ENCODE measurements at places on chromosomes 3 and 15.

GRCh38 chr3:62414786-62415185 lies 41.4 kb upstream of the FEZF2 start:
- no peak for DNase-seq

- DNase-seq = no peak
Observed at GRCh38 chr15:100665570-100665969, 63.2 kb downstream of the ASB7 start.

- DNase-seq = no peak
Observed at GRCh38 chr15:91424001-91424400, 323.9 kb downstream of the SV2B start.

DNA sequence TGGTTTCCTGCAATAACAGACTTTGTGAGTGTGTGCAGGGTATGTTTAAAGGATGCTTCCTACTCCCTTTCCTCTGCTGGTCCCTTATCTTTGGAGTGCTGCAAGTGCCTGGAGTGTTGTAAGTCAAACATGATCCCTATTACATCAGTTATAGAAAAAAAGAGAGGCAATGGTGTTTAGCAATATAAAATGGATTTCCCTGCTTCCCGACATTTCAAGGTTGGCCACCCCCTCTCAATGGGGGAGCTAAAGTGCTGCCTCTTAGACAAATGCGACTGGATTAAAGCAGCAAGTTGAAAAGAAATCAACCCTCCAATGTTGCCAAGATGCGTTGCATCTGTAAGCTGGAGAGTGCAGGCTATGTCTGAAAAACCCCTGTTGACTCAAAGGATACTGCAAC lies 203.1 kb upstream of the WNT5A start:
- DNase-seq = no peak

GRCh38 chr15:56428821-56429458 lies 36.0 kb downstream of the MNS1 start:
- no peak for DNase-seq

- no peak for DNase-seq
Observed at GRCh38 chr3:2985479-2985878, 124.7 kb downstream of the IL5RA start.

- no peak for DNase-seq
Observed at GRCh38 chr3:150765949-150766720, 3.2 kb upstream of the SIAH2 start.

- no peak for DNase-seq
Observed at GRCh38 chr3:170529346-170529745, 56.5 kb downstream of the SLC7A14 start.

DNA sequence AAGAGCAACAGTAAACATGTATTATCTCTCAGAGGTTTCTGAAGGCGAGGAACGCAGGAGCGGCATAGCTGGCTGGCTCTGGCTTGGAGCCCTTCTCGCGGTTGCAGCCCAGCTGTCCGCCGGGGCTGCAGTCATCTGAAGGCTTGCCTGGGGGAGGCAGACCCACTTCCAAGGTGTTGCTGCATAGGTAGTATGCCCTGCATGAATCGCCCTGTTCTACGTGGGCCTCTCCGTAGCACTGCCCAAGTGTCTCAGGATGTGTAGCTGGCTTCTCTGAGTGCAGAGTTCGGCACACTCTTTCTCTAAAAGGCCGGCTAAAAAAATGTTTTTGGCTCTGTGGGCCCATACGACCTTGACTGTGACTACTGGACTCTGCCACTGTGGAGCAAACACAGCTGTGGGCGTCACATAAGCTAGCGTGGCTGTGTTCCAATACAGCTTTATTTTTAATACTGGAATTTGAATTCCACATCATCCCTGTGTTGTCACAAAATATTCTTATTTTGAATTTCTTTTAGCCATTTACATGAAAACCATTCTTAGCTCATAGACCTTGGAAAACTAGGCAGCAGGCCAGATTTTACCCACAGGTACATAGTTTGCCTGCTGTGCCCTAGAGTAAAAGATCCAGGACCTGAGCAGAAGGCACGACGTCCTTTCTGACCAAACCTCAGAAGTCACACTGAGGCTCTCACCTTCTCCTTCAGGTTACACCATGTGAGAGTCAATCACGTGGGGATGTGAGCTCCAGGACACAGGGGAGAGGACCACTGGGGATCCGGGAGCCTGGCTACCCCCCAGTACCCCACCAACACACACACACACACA lies 55.9 kb downstream of the PGPEP1L start:
- no peak for DNase-seq

DNA sequence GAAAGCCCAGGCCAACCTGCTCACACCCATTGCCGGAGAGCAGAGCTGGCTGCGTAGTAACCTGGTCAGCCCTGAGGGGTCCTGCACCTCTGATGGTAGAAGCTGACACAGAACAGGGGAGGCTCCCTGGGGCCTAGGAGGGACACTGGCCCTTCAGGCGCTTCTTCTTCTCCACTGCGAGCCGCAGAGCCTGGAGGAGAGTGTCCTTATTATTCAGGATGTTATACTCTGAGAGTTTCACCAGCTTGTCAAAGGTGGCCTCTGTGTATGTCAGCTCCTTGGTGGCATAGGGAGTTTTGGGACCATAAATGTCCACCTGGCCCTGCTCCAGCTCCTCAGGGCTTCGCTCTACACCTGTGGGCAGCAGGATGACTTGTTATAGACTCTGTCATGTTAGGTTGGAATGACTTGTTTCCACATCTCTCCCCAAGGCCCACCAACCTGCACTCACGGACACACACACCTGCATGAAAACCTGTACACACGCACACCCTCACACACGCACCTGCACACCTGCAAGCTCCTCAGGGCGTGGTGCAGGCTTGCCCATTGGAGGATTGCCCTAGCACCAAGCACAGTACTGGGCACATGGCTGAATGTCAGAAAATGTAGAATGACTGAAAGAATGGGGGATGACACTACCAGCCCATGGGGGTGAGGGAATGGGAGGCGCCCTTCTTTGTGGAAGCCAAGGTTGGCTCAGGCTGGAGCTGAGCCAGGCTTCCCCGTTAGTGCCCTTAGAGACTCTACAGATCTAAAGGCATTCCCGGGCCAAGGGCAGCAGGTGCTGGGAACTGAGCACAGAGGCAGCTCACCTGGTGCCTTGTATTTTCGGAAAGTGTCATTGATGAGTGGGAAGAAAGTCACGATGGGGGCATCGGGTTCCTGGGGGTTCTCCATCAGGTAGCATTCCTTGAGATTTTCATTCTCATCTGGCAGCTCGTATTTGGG lies 11.5 kb upstream of the EHD4 start:
- DNase-seq = no peak

DNA sequence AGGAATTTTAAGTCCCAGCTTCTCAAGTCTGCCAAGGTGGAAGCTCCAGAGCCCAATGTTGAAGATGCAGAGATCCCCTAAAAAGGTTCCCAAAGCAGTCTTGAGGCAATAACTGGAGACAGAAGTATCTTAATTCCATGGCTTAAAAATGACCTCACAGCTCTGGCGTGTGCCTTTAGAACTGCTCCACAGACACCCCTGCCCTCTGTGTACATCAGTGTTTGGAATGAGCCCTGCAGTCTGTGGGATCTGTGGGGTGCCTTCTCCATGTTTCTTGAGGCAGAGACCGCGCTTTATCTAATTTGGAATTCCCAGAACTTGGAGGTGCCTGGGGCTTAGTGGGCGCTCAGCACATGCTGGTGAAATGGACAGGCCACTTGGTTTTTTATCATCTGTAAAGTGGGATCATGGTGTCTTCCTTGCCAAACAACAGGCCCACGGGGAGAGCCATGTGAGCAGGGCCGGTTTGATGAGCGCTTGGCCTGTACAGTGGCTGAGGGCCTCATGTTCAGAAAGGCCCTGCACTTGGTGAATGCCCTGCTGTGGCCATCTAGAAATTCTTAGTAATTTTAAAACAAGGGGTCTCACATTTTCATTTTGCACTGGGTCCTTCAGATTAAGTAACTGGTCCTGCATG lies 7.1 kb downstream of the ITGA11 start:
- DNase-seq = no peak

- DNase-seq = no peak
Observed at GRCh38 chr15:71341811-71342550, 226.7 kb downstream of the THSD4 start.

DNA sequence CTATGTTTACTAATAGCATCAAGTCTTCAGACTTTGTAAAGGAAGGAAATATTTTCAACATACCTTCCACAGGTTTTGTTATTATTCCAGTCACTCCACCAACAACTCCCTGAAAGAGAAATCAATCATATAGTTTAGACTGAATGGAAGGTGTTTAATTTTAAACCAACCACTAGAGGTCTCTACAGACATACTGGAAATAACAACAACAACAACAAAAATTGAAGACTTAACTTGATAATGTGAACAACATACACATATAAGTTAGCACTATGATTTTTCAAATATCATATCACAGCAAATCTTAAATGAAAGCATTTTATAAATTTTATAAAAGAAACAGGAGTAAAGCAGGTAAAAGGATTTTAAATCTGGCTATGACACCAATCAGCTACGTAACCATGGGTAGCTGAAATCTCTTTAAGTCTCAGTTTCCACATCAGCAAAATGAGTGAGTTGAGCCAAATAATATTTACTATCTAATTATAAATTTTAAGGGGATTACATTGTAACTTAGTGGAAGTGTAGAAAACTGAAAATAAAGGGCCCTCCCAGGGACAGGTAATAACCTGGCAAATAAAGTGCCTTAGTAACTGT lies 188.2 kb downstream of the VPS13C start:
- DNase-seq = no peak

- no peak for DNase-seq
Observed at GRCh38 chr3:194272861-194273742, 78.0 kb downstream of the CPN2 start.

DNA sequence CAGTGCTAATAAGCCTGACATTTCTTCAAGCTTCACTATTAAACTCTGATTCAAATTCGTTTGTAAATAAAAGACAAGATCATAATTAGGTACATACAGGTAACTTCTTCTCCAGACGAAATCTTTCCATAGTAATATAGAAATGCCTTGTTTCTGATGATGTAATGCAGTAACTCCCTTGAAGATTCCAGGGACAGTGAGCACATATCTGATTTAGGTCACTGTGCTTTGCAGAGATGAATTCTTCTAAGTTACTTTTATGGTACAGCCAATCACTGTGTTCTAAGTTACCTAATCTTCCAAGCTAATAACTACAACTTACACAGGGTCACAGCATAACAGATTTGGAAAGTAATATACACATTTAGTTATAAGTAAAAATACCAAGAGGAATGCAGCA lies 27.6 kb downstream of the SLC4A7 start:
- no peak for DNase-seq

GRCh38 chr3:98731720-98732285 lies 31.3 kb upstream of the ST3GAL6 start:
- DNase-seq = no peak

GRCh38 chr3:169615833-169616232 lies 47.7 kb downstream of the MECOM start:
- DNase-seq = no peak

DNA sequence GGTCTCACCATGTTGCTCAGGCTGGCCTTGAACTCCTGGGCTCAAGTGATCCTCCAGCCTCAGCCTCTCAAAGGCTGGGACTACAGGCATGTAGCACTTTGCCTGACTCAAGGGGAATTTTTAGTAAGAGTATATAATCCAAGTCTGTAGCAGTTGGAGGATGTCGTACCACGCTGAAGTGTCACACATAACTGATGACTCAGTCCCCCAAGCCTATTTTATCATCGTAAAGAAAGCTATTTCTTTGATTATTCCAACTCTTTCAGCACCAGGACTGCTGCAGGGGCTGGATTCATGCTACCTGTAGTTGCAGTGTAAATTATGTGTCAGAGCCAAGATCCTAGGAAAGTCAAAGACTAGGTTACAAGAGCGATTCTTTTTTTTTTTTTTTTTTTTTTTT lies 1.4 kb upstream of the PRKCI start:
- DNase-seq = no peak

DNA sequence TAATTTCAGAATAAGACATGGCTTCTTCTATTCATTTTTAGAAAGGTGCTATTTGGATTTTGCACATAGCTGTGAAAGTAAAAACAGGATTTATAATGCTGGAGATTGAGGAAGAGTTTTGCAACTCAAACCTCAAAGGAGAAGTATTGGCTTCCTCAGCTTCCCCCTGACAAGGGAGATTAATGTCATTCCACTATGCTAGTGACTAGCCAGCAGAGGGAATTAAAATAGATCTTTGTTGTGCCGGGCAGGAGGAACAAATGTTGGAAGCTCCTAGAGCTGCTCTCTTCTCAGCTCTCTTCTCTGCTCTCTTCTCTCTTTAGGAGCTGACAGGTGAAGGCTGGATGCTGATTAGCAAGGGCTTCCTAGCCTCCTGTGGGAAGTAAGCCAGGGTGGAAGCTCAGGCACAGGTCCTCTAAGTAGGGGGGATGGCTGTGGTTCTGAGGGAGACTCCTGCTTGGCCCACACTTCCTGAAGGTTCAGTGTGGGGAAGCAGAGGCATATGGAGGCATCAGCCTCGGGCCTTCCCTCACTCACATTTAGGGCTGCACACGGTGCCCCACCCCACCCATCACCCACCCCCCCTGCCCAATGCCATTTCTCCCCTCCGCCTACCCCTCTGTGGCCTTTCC lies 29.6 kb downstream of the CX3CR1 start:
- DNase-seq = no peak
